Right renal pelvis (tissue), 4 donors: ENCODE measurements at places on chromosomes 6 and 20.

GRCh38 chr20:16455324-16455723, 117.9 kb downstream of the KIF16B start:
- DNase-seq: no peak

GRCh38 chr6:167351656-167352345, 26.9 kb downstream of the TTLL2 start:
- DNase-seq: no peak

GRCh38 chr6:155247618-155248007, 16.2 kb upstream of the CLDN20 start:
- no peak for DNase-seq

- no peak for DNase-seq
These were observed 12.7 kb upstream of the GATA5 start for GRCh38 chr20:62488470-62488869.

- DNase-seq: no peak
These were observed 171.3 kb downstream of the ANKRD60 start for GRCh38 chr20:58056921-58057686.

- no peak for DNase-seq
These were observed 13.9 kb downstream of the KCNK15 start for GRCh38 chr20:44759595-44759994.

- no peak for DNase-seq
These were observed 369.4 kb upstream of the IMPG1 start for GRCh38 chr6:76441875-76442274.
